ENCODE measurements at places on chromosomes 6 and 20.

- DNase-seq, result no peak
These were observed 1235.4 kb upstream of the GJE1 start for GRCh38 chr6:140897349-140897748.

DNA sequence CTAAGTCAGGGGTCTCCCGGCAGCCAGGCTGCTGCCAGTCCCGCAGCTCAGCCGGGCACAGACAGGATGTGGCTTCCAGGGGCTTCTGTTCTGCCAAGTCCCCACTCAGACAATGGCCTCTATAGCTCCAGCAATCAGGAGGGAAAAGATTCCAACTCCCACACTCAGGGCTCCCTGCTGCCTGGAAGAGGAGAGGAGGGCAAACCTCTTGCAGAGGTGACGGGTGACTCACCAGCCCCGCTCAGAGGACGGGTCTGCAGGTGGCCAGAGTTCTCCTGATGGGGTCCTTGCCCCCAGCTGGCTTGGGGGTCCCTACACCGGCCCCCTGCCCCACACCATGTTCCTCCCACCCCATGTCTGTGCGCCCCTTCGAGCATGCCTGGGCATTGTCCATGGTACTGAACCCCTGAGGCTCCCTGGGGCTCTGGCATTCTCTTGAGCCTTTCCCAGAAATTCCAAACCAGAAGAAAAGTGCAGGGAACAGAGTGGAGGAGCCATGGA, 32.6 kb downstream of the NTSR1 start:
- DNase-seq, result no peak

- DNase-seq, result no peak
These were observed 661.3 kb downstream of the BCKDHB start for GRCh38 chr6:80767808-80768207.

GRCh38 chr6:145845557-145845956, 31.0 kb upstream of the FBXO30 start:
- DNase-seq, result no peak

GRCh38 chr6:144480473-144480872, 195.3 kb downstream of the UTRN start:
- DNase-seq, result no peak

DNA sequence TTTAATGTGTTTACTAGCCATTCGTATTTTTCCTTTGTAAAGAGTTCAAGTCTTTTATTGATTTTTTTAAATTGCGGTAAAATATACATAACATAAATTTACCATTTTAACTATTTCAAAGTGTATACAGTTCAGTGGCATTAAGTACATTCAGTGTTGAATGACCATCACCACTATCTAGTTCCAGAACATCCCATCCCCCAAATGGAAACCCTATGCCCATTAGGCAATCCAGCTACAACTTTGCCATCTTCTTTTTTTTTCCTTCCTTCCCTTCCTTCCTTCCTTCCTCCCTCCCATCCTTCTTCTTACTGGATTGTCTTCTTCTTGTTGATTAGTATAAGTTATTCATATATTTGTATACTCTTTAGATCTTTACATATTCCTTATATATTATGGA, 8.6 kb downstream of the LPIN3 start:
- no peak for DNase-seq

DNA sequence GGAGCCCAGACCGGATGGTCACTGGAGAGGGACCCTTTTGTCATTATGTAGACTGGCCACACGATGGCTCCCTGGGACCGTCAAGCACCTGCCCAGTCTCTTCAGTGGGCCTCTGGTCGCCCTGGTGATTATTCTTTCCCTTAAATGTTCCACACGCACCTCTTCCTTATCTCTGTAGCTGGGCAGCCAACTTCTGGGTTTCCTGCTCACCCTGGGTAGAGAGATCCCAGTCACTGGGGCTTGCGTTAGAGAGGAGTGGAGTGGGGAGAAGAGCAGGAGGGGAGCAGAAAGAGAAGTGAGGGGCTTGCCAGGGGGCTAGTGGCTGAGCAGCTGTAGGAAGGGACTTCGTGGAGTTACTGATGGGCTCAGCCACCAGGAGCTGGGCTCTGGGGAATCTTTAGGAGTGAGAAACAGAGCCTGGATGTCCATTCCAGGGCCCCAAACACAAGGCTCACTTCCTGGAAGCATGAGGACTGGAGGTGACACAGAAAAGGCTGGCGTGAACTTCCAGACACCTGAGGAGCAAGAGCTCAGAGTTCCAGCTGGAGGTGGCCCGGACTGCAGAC, 150.1 kb downstream of the DHX35 start:
- DNase-seq, result peak; percentile 57

DNA sequence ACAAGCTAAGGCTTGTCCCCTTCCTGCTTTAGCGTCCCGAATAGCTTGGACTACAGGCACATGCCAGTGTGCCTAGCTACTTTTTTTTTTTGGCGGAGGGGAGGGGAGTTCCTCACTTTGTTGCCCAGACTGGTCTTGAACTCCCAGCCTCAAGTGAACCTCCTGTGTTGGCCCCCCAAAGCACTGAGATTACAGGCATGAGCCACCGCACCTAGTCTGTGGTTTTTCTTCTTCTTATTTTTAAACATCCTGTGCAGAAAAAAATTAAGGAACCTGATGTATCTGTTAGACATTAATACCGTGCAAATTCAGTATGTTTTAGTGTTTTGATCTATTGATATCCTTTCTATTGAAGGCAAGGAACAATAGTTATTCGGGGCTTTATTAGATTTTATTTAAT, 25.7 kb downstream of the HIVEP1 start:
- no peak for DNase-seq

GRCh38 chr6:40998661-40999060, 40.4 kb downstream of the UNC5CL start:
- DNase-seq, result no peak

- DNase-seq, result no peak
These were observed 26.4 kb upstream of the SALL4 start for GRCh38 chr20:51828762-51829161.

GRCh38 chr6:170147832-170148708, 142.8 kb downstream of the DLL1 start:
- DNase-seq, result no peak

DNA sequence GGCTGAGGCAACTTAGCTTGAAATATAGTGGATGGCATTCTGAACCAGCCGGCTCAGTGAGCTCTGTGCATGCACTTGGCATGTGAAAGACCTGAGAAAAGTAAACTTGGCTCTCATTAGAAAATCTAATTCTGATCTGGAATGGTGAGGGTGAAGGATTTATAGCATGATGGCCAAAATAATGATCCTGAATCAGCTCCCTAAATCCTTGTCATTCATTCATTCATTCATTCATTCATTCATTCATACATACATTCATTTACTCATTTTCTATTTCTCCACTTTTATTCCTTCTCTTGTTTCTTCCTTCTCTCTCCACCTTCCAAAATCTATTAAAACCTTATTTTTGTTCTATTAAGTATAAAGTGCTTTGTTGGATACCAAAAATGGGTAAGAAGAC, 681.1 kb downstream of the DHX35 start:
- DNase-seq, result no peak

GRCh38 chr20:12808006-12808567, 200.7 kb upstream of the SPTLC3 start:
- DNase-seq, result no peak

GRCh38 chr6:77816766-77817270, 164.0 kb downstream of the MEI4 start:
- no peak for DNase-seq

GRCh38 chr20:59047938-59048680, 5.5 kb upstream of the PRELID3B start:
- no peak for DNase-seq

DNA sequence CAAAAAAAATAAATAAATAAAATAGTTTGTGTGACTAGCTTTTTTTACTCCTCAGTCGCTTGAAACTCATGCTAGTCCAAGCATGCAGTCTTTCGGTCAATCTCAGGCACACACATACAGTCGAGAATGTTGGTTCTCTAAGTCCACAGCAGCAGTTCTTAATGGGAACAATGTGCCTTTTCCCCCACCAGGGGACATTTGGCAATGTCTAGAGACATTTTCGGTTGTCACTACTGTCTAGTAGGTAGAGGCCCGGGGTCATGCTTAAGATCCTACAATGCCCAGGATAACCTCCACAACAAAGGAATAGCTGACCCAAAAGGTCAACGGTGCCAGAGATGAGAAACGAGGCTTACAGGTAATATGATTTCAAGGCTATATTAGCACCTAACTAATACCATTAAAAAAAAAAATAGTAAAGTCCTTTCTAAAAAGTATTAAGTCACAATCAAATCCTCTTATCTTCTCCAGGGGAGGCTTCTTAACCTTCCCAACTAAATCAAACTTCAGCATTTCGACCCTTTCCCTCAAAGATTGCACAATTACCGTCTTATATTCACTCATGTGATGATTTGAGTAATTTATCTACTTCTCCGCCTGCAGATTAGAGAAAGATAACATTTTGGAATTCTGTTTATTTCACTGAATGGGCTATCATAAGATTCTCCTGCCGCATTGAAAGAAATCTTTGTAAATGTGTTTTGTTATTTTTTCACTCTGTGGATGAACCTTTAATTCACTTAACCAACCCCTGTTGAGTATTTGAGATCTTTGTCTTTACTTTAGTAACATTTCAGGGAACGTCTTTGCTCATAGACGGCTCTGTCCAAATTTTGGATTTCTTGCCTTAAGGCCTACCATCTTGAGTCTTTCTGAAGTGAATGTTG, 8.1 kb upstream of the SALL4 start:
- no peak for DNase-seq

- DNase-seq, result no peak
These were observed 68.4 kb downstream of the SHPRH start for GRCh38 chr6:145895802-145896201.

GRCh38 chr6:119329794-119330180, 19.8 kb downstream of the MAN1A1 start:
- no peak for DNase-seq

GRCh38 chr6:14117158-14118090, at the start of gene CD83:
CD83 (plus strand) TSS chr6:14117772; CDS start chr6:14117812, 40 bp downstream.
- DNase-seq, result peak; percentile 77

GRCh38 chr6:124099520-124099919, 295.9 kb downstream of the NKAIN2 start:
- no peak for DNase-seq

DNA sequence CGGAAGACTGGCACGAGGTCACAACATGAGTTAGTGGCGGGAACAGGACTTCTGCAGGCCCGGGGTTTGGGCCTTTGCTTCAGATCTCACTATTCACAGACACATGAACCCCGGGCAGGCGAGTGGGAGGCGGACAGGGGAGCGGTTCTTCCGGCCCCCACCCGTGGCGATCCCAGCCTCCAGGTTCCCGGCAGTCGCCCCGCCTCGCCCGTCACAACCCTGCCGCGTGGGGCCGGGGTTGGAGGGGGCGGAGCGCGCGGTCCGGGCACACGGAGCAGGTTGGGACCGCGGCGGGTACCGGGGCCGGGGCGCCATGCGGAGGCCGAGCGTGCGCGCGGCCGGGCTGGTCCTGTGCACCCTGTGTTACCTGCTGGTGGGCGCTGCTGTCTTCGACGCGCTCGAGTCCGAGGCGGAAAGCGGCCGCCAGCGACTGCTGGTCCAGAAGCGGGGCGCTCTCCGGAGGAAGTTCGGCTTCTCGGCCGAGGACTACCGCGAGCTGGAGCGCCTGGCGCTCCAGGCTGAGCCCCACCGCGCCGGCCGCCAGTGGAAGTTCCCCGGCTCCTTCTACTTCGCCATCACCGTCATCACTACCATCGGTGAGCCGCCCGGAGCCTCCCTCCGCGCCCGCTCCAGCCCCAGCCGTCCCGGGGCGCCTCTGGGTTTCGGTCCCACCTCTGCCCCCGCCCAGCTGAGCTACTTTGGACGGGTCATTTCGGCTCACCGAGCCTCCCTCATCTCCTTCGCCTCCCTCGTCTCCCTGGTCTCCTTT, at the start of gene KCNK15:
Gene KCNK15, plus strand, starts transcription at position 268 of the 769 bp plus-strand sequence. Its CDS starts 46 bp downstream, at position 314.
- DNase-seq, result peak; percentile 43

DNA sequence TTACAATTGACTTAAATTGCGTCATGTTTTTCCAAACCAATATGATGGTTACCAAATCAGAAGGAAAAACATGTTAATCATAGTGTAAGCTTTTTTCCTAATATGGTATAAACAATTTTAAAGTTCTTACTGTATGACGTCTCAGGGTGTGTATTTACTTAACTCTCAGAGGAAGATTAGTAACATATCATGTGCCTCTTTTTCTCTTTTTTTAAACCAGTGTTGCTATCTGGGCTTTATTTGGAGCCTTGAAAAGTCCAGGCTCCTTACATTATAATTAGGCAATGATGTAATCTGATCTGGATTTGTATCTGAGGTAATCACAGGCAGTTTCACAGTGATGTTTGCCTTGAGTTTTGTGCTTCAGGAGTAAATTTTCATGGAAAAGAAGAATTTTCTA, 20.4 kb upstream of the RAB23 start:
- no peak for DNase-seq

DNA sequence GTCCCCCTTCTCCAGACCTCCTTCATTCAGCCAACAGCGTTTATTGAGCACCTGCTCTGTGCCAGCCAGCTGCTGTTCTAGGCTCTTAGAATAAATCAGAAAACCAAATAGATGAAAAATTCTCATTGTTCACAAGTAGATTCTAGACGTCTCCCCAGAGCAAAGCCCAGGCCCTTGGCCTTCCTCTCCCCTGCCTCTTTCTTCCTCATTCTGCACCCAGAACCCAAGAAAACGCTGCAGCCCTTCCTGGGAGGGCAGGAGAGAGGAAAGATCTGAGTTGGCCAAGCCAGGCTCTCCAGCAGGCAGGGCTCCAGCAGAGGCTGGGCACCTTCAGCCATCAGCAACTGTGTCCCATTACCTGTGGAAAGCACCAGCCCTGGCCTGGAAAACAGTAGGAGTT, 12.0 kb upstream of the BPI start:
- no peak for DNase-seq

- DNase-seq, result no peak
These were observed 196.8 kb upstream of the HDDC2 start for GRCh38 chr6:125498606-125499005.

DNA sequence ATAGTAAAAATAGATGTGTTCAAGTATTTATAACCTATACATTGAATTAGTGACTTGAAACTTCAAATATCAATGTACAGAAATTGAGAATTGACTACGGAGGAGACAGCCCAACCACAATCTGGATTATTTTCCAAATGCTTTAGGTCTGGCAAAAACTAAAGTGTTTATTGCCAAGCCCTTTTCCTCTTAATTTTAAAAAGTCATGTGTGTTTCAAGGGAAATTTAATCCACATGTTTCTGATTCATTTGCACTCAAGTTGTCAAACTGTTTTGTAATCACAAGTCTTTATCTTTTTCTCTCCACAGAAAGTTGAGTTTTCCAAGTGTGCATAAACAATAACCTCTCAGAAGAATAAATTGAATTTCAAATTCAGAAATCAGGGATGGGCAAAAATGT, 350.8 kb upstream of the RSPO3 start:
- DNase-seq, result no peak

DNA sequence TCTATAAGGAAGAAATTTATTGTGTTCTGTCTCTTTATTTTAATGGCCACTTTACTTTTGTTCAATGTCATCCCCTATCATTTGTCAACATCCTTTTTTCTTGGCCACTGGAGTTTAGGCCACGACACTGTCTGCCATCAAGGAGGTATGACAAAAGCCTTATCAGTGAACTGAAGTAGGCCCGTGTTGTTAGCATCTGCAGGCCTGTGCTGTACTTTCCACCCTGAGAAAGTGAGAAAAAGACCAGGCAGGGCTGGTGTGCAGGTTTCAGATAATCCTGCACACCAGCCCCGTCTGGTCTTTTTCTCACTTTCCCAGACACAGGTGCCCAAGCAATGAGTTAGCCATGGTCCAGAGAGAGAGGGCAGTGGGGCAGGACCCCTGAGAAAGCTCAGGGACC, 57.6 kb downstream of the GOPC start:
- no peak for DNase-seq

GRCh38 chr6:124777863-124778262, 184.4 kb upstream of the RNF217 start:
- no peak for DNase-seq

GRCh38 chr6:141488488-141488887, 644.2 kb upstream of the GJE1 start:
- no peak for DNase-seq

- no peak for DNase-seq
These were observed 210.0 kb upstream of the SNX9 start for GRCh38 chr6:157613011-157613522.

Measured in GM12891 (cell line).